ENCODE measurements at places on chromosomes 5 and 9.

DNA sequence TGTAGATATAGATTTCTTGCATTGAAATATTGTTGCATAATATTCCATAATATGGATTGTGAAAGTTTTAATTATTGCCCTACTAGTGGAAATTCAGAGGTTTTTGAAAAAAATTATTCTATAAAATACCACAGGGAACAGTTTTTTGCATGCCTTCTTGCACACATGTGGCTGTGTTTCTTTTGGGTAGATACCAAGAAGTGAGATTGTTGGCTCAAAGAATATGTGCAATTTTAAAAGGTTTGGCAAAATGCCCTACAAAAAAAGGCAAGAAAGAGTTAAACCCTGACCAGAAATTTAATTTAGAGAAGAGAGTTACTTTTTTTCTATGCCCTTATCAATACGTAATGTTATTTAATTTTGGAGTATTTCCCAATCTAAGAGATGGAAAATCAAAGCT lies 270.8 kb upstream of the DAPK1 start:
- no peak for DNase-seq

- DNase-seq = no peak
These were observed 82.3 kb upstream of the AGXT2 start for GRCh38 chr5:35129921-35130485.

GRCh38 chr5:135978212-135978631 lies 23.4 kb upstream of the LECT2 start:
- no peak for DNase-seq

DNA sequence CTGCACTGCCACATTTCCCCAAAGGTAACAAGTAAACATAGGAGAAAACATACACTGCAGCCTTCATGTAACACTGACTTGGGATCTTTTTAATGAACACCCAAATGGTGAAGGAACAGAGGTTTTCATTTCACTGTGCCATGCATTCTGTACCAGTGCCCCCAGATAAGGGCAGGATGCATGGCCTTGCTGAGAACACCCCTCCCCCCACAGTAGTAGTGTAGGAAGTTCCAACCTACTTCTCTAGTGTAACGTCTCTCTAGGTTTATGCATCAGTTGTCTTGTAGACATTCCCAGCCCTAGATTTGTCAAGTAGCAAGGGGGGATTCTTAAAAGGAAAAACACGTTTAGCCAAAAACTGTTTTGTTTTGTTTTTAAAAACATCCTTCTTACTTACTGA lies 29.9 kb downstream of the MAP3K1 start:
- no peak for DNase-seq

DNA sequence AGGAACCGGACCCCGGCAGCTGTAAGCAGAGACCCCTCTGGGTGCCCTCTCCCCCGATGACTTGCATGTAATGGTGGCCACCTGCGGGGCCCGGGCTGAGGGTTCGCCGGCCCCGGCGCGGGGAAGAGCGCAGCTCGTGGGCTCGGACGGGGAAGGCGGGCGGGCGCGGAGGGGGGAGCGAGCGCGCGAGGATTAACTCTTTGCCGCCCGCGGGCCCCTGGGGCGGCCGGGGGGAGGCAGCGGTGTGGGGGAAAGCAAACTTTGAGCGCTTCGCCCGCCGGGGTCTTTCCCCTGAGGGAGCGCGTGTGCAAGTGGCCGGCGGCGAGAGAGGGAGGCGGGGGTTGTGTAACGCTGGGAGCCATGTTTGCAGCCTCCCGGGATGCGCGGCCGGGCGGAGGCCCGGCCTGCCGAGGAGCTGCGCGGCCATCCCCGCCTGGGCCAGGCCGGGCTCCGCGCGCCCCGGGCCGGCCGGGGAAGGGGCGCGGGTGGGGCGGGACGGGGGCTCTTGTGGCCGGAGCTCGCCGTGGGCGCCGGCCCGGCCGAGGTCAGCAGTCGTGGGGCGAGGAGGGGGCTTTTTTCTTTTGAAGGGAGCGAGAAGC lies 547 bp downstream of the ANP32B start:
- DNase-seq = no peak

Data from thoracic aorta (tissue), 2 donors.